Esophagus squamous epithelium (tissue), 5 donors: ENCODE measurements at places on chromosomes 2 and 18.

GRCh38 chr18:9366126-9366714 is 31.6 kb downstream of the TWSG1 start:
- H3K4me1 ChIP-seq = no peaks in the 10 kb centered on the region
- no peak for DNase-seq
- H3K27me3 ChIP-seq = no peaks in the 10 kb centered on the region

GRCh38 chr2:102514061-102514785 is 41.2 kb downstream of the SLC9A4 start:
- H3K27me3 ChIP-seq = no peaks in the 10 kb centered on the region
- no peaks in the 10 kb centered on the region for H3K36me3 ChIP-seq
- H3K4me1 ChIP-seq = peaks cover 4% of the 10 kb centered on the region

DNA sequence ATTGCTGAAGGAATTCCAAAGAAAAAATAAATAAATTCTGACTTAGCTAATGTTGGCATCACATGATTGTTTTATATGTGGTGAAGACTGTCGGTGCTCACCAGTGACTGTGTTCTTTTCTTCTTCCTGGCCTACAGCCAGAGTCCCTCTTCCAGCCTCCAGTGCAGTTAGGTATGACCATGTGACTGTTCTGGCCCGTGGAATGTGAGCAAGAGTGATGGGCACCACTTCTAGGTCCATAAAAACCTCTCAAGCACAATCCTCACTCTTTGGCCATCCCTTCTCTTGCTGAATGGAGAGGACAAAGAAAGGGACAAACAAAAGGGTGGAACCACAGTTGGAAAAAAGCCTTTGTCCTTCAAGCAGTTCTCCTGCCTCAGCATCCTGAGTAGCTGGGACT is 39.0 kb upstream of the BMPR2 start:
- no peaks in the 10 kb centered on the region for H3K27me3 ChIP-seq
- H3K27ac ChIP-seq = no peak overlapping the region
- no peak for DNase-seq
- H3K4me1 ChIP-seq = no peaks in the 10 kb centered on the region
- H3K36me3 ChIP-seq = no peaks in the 10 kb centered on the region

DNA sequence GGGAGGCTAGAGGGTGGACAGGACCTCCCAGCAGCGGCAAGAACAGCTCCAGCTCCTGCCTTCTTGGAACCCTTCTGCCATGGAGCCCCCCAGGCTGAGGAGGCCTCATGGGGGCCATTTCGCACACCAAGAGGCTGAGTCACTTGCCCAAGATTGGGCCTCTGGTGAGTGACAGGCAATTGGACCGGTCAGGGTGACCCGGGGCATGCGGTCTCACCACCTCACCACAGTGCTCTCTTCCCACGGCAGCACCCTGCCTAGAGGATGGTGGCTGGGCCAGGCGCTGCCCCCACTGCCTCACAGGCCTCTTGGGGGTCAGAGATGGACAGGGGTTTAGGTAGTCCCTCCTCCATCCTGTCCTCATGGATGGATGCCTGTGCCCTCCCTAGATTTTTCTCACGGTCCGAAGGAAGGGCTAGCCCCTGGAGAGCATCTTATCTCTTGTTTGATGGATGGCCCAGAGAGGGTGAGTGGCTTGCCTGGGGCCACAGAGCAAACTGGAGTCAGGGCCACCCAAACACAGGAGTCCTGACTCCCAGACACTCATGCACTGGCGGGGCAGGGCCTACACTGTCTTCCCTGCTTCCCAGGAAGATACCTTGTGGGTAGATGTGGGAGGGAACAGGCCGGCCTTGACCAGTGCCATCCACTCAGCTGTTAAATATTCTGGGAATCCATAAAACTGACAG is 119.2 kb downstream of the INHBB start:
- no peak overlapping the region for H3K4me3 ChIP-seq
- H3K36me3 ChIP-seq = no peaks in the 10 kb centered on the region
- no peaks in the 10 kb centered on the region for H3K4me1 ChIP-seq

DNA sequence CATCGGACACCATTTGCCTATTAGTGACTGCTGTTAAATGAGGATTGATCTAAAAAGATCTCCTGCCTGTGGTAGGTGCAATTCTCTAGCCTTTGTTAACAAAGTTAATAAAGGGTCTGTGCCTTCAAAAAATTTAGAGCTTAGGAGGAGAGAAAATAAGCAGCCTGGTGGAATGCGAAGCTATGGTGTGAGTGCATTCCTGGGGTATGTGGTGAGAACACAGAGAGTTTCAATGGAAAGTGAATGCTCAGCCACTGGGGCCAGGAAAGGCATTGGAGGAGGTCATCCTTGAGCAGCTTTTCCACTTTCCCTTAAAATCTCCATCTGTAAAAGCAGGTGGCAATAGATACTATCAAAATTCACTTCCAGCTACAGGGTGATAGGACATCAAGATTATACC is 331.2 kb upstream of the LRATD1 start:
- H3K36me3 ChIP-seq = no peaks in the 10 kb centered on the region
- no peaks in the 10 kb centered on the region for H3K4me1 ChIP-seq
- H3K4me3 ChIP-seq = no peak overlapping the region
- DNase-seq = no peak
- H3K27ac ChIP-seq = no peak overlapping the region
